ENCODE measurements at places on chromosomes 11 and 22.

- no peak for DNase-seq
Observed at GRCh38 chr11:9025101-9025850, 21.5 kb upstream of the NRIP3 start.

- DNase-seq, result no peak
Observed at GRCh38 chr11:36512016-36512415, 1.9 kb upstream of the TRAF6 start.

DNA sequence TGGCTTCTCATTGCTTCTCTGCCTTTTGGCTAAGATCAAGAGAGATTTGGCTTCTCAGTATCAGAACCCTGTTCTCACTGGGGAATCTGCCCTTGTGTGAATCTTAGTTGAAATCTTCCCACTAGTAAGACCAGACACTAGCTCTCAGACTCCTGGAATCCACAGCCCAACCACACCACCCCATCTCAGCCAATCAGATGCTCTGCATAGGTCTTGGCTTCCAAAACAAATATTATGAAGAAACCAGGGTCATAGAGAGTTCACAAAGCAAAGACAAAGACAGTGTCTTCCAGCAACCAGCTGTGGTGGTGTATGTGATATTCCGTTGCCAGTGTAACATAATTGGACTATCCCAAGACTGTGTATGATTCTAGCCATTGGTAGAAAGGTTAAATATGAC, 5.4 kb downstream of the OR8B12 start:
- DNase-seq, result no peak

- DNase-seq, result no peak
Observed at GRCh38 chr11:122127020-122127419, 11.0 kb upstream of the BLID start.

DNA sequence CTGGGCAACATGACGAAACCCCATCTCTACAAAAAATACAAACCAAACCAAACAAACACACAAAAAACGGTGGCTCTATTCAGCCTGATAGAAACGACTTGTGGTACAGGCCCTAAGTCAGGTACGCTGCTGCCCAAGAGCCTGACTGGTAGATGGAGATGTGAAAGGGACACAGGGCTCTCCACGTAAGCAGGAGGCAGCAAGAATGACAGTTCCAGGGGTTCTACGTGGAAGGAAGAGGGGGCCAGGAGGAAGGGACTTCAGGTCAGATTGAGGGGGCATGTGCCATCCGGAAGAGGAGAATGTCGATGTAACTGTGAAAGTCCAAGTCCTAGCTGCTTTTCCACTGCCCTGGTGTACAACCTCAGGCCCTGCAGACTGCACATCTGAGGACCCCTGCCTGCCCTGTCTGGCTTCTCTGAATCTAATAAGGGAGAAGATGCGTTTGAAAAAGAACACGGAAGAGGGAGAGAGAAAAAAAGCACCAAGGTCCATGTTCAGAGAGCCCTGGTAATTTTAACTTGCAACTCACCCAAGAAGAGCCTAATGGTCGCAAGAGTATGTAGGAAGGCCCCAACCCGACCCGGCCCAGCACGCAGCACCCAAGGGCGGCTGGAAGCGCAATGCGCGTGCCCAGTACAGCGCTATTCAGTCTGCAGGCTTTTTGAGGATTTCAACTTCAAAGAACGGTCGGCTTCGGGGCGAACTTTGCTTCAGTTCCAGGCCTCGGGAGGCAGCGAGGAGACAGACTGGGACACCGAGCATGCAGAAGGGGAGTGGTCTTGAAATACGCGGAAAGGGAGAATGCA, 909 bp upstream of the ZNRD2 start:
- no peak for DNase-seq

DNA sequence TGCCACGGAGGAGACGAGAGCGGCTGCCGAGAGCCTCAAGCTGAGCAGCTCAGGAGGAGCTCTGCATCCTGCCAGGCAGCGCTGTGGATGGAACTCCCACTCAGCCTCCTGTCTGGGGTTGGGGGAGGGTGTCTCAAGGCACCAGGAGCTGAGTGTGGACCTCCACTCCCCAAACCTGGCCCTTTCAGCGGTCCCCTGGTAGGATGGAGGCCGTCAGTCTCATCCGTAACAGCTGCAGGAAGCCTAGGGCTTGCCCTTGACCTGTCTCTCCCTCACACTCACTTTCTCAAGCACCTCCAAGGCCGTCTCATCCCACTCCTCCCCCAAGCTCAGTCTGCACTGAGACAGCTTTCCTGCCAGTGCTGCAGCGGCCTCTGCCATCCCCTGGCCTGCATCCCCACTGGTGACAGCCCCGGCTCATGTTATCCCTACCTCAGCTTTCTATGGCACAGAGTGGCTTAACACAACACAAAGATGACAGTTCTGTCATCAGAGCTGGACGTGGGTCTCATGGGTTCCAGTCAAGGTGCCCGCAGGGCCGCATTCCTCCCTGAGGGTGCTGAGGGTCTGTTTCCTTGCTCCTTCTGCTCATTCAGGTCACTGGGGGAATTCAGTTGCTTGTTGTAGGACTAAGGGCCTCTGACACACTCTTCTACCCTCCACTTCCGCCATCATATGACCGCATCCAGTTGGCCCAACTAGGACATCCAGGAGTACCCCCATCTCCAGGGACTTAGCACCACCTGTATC, 341.9 kb upstream of the B3GAT1 start:
- DNase-seq, result no peak

- no peak for DNase-seq
Observed at GRCh38 chr11:57056735-57057134, 68.0 kb downstream of the OR5AK2 start.

DNA sequence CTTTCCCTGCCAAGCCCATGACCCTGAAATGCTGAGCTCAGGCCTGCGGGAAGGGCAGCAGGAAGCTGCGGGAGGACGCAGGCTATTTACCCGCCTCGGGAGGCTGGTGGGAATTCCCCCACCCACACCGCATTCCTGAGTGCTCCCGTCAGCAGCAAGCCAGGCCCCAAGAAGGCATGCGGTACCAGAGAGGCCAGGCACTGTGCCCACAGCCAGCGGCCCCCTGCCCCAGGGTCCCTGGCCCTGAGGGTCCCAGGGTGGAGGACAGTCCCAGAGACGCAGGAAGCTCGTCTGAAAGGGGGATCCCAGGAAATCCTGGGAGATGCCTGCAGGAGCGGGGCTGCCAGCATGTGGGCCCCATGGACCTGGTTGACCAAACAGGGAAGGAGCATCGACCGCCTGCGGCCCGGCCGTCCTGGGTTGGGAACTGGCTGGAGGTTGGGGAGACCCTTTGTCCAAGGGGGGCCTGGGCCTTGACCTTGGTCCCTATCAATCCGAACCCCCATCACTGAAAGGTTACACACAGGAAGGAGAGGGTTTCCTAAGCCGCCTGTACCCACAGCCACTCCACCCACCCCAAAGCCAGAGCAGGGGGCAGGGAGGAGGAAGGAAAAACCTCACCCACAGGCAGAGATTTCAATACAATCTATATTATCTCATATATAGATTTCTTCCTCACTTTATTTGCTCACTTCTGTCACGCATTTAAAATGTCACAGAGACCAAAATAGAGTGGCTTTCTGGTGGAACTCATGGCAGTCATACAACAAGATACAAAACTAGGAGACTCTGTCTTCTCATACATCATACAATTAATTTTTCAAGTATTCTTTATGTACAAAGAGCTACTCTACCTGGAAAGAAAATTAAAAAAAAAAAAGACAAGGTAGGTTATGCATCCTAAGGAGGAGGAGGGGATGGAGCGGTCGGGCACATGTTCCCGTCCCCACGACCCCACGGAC, 17.1 kb downstream of the MAFF start:
- no peak for DNase-seq

DNA sequence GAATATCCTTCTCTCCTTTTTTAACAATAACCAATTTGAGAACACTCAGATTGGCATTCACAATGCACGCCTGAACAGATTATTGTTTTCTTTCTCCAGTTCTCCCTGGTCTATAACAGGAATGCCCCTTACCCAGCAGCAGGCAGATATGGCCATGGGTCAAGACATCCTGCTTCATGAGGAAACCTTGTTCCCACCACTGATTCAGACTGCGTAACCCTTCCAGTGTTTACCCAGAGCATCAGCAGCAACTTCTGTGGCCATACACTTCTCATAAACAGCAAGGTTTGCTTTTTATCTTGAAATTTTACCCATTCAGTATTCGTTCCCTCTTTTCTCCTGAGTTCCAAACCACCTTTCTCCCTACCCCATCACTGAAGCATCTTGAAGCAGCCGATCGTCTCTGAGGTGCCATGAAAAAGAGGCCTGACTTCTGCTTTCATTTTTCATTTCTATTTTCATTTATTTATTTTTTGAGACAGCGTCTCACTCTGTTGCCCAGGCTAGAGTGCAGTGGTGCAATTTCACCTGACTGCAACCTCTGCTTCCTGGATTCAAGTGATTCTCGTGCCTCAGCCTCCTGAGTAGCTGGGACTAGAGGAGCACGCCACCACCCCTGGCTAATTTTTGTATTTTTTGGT, 9.6 kb downstream of the PTS start:
- no peak for DNase-seq

DNA sequence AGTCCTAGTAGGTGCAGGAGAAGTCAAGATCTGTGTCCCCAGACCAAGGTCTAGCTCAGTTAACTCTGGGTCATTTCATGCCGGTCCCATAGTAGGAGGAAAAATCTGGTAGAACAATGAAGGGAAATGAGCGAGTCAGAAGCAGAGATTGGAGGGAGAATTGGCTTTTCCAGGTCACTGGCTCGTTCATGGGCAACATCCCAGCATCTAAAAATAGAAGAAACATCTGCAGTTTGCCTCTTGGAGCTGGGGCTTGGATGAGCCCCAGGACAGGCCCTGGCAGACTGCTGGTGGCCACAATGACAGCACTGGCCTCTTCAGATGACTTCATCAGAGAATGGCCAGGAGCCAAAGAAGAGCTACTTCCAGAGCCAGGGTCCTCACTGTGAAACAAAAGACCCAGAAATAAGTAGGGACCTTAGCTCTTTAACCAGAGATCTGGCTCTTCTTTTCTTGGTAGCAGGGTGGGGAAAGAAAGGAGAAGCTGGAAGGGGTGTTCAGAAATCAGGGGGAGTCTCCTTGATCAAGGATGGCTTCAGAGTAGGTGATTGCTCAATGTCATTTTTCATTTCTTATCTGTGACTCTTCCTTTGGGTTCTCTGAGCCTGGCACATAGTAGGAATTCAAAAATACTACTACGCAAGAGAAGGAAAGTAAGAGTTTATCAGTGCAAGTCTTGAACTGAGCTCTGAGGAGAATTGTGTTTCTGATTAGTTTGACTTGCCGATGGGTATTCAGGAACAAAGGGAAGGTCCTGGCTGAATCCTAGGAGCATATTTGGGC, 102.6 kb downstream of the TMPRSS5 start:
- peak; percentile 56 for DNase-seq

- no peak for DNase-seq
Observed at GRCh38 chr11:64754124-64754918, 5.5 kb downstream of the PYGM start.

- no peak for DNase-seq
Observed at GRCh38 chr11:27241311-27242122, 121.5 kb downstream of the CCDC34 start.

- DNase-seq, result no peak
Observed at GRCh38 chr22:31328544-31328960, 17.6 kb downstream of the PATZ1 start.

DNA sequence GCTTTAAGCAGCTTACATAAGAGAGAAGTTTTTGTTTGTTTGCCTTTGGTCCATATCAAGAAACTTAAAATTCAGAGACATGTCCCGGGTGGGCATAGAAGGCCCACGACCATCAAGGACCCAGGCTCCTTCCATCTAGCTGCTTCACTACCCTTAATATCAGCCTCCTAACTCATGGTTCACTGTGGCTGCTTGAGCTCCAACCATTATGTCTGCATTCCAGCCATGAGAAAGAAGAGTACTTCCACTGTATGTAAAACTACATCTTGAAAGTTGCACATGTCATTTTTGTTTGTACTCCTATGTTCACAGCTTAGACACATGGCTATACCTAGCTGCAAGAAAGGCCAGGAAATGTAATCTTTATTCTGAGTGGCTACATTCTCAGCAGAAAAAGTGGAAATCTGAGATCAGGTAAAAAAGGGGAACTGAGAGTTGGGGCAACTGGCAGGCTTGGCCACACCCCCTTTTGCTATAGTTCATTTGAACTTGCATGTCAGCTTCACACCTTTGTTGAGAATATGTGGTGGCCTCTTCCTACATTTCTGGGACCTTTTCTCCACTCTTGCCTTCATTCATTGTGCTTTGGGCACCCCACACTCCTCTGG, 81.3 kb upstream of the TP53I11 start:
- no peak for DNase-seq

DNA sequence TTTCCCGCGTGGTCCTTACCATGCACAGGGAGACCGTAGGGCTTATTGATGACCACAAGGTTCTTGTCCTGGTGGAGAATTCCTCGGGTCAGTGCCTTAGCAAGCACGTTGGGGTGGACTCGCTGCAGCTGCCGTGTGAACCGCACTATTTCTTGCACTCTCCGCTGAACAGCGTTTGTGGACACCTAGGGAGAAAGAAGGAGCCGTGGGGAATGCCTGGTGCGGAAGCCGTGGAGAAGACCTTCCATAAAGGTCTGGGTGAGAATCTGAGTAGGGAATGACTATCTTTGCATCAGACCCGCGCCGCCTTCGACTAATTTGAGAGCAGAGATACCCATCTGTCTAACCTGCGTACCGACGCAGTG, 597 bp downstream of the RPUSD4 start:
- DNase-seq, result no peak

- DNase-seq, result no peak
Observed at GRCh38 chr11:126853732-126854131, 146.8 kb downstream of the KIRREL3 start.

DNA sequence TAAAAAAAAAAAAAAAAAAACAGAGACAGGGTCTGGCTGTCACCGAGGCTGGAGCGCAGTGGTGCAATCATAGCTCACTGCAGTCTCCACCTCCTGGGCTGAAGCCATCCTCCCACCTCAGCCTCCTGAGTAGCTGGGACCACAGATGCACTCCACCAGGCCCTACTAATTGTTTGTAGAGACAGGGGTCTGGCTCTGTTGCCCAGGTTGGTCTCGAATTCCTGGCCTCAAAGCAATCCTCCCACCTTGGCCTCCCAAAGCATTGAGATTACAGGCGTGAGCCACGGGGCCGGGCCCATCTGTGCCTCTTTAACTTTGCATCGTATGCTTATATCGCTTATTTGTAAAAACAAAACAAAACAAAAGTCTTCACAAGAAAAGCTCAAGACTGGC, 3.1 kb downstream of the CPT1A start:
- DNase-seq, result no peak

DNA sequence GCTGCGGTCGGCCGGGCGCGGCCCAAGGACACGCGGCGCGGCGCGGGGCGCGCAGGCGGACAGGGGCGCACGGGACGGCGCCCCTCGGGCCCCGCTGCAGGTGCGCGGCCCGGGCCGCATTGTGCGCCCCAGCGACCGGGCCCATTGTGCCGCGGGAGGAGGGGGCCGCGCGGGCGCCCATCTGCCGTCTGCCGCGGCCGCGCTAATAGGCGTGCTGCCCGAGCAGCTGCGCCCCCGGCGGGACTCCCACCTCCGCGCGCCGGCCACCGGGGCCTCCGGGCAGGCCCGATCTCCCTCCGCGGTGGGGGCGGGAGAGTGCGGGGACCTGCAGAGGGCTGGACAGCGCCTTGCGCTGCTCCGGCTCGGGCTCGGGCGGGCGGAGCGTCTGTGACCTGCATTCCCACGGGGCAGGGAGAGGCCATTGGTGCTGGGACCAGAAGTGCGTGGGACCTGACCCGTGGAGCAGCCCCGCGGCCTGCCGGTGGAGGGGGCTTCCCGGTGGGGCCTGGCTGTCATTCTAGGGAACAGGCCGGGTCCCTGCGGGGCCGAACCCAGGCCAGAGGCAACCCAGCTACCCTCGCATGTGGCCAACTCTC, 933 bp downstream of the BRSK2 start:
- DNase-seq, result no peak

GRCh38 chr11:45652781-45653180, 12.6 kb downstream of the CHST1 start:
- DNase-seq, result no peak

Measured in amygdala (tissue), 56 donors.